ENCODE measurements at places on chromosomes 5 and 9. TPM values are rescaled to one million over a fixed set of nuclear protein-coding genes. Genes with fewer than 3 reads are reported as not detected.

GRCh38 chr5:99122976-99123375, 194.2 kb upstream of the CHD1 start:
- no peaks in the 10 kb centered on the region for H3K27me3 ChIP-seq
- no peaks in the 10 kb centered on the region for H3K36me3 ChIP-seq
- H3K4me1 ChIP-seq: no peaks in the 10 kb centered on the region
- no peak overlapping the region for H3K27ac ChIP-seq
- no peak for DNase-seq
- no peak overlapping the region for H3K4me3 ChIP-seq

The AK1 gene
- polyA plus RNA-seq: 1.0 TPM

GRCh38 chr5:944992-945685, 52.5 kb downstream of the TRIP13 start:
- H3K27ac ChIP-seq: no peak overlapping the region
- DNase-seq: no peak
- H3K4me1 ChIP-seq: no peaks in the 10 kb centered on the region
- H3K36me3 ChIP-seq: no peaks in the 10 kb centered on the region
- H3K27me3 ChIP-seq: peaks cover 7% of the 10 kb centered on the region

- no peak overlapping the region for H3K4me3 ChIP-seq
- DNase-seq: no peak
- no peaks in the 10 kb centered on the region for H3K36me3 ChIP-seq
- H3K27me3 ChIP-seq: peaks cover 2% of the 10 kb centered on the region
- H3K4me1 ChIP-seq: no peaks in the 10 kb centered on the region
- H3K27ac ChIP-seq: no peak overlapping the region
These were observed 216.1 kb downstream of the TRIM36 start for GRCh38 chr5:114953565-114953964.

DNA sequence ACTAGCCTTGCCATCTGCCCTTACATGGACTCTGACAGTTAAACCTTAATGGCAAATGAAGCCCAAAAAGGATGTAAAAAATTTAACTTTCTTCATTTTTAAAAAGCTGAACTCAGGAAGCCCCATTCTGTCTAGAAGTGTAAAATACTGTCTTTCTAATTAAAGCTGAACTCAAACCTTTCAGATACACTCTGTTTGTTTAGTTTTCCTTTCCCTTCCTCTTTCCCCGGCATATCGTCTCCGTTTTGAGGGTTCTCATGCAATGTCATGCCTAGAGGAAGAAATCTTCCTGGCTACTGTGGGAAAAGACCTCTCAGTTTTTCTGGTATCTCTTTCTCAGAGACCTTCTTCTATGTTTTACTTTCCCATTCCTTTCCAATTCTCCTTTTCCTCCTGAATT, 841.5 kb downstream of the DTWD2 start:
- DNase-seq: no peak
- no peaks in the 10 kb centered on the region for H3K36me3 ChIP-seq
- no peak overlapping the region for H3K27ac ChIP-seq
- no peak overlapping the region for H3K4me3 ChIP-seq
- no peaks in the 10 kb centered on the region for H3K27me3 ChIP-seq

GRCh38 chr9:106797299-106797698, 65.7 kb upstream of the ZNF462 start:
- H3K27me3 ChIP-seq: peaks cover 2% of the 10 kb centered on the region
- H3K4me3 ChIP-seq: no peak overlapping the region
- no peaks in the 10 kb centered on the region for H3K36me3 ChIP-seq

- no peaks in the 10 kb centered on the region for H3K36me3 ChIP-seq
- peaks cover 5% of the 10 kb centered on the region for H3K27me3 ChIP-seq
- DNase-seq: no peak
- H3K4me3 ChIP-seq: no peak overlapping the region
These were observed 49.1 kb upstream of the SUB1 start for GRCh38 chr5:32536246-32536645.

DNA sequence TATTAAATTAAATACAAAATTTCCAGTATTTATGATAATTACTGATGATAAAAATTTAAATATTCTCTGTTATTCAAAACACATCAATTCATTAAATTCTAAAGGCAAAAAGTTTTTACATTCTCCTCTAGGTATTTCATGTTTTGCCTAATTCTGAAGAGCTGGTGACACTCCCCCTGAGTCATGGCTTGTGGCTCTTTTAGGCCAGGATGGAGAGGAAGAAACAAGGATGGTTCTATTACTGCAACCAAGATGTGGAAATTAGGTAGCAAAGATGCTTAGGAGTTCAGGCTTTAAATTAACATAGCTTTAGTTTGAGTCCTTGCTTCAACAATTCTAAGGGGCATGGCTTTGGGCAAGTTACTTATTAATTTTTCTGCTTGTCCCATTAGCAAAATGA, 1295.8 kb downstream of the EFNA5 start:
- no peaks in the 10 kb centered on the region for H3K36me3 ChIP-seq
- DNase-seq: no peak
- H3K27me3 ChIP-seq: no peaks in the 10 kb centered on the region
- H3K4me1 ChIP-seq: no peaks in the 10 kb centered on the region
- H3K27ac ChIP-seq: no peak overlapping the region
- no peak overlapping the region for H3K4me3 ChIP-seq

The PTGES gene
- not detected for polyA plus RNA-seq

GRCh38 chr9:136046554-136046920, 48.6 kb downstream of the NACC2 start:
- no peak overlapping the region for H3K4me3 ChIP-seq
- H3K4me1 ChIP-seq: no peaks in the 10 kb centered on the region
- H3K36me3 ChIP-seq: no peaks in the 10 kb centered on the region
- no peaks in the 10 kb centered on the region for H3K27me3 ChIP-seq

DNA sequence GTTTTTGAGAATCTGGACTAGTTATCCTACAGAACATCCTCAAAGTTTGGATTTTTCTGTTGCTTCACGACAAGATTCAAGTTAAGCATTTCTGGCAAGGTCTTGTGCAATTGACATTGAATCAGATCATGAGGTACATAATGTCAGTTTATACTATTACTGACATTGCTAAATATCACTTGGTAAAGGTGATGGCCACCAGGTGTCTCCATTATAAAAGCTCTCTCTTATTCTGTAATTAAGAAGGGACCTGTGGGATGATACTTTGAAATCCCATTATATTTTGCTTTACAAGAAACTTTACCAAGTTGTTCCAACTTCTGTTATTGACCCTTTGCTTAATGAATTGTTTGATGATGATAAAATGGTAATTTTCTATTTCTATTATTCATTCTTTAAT, 131.0 kb upstream of the ASTN2 start:
- no peak overlapping the region for H3K27ac ChIP-seq
- H3K27me3 ChIP-seq: no peaks in the 10 kb centered on the region
- DNase-seq: no peak
- peaks cover 7% of the 10 kb centered on the region for H3K4me1 ChIP-seq
- no peak overlapping the region for H3K4me3 ChIP-seq

GRCh38 chr5:63131626-63132285, 553.1 kb downstream of the LRRC70 start:
- no peaks in the 10 kb centered on the region for H3K36me3 ChIP-seq
- no peak overlapping the region for H3K27ac ChIP-seq
- no peaks in the 10 kb centered on the region for H3K4me1 ChIP-seq
- no peaks in the 10 kb centered on the region for H3K27me3 ChIP-seq

DNA sequence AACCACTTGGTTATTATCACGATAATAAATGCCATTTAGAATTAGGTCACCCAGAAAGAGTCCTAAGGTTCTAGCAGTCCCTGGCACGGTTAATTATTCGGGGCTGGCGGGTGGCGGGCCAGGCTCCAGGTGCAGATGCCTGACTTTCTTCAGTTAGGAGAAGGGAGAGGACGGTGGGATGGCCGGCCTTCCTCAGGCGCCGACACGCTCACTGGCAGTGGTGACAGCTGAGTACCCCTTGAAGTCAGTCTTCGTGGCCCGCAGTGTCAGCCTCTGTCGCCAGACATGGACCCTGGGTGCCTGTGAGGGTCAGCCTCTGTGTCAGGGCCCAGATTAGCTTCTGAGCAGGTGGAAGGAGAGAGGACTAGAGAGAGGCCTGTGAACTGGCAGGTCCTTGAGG, 21.1 kb upstream of the EXOC3 start:
- no peaks in the 10 kb centered on the region for H3K36me3 ChIP-seq
- peaks cover 8% of the 10 kb centered on the region for H3K4me1 ChIP-seq
- DNase-seq: no peak

- H3K4me1 ChIP-seq: no peaks in the 10 kb centered on the region
- no peak overlapping the region for H3K4me3 ChIP-seq
- no peak for DNase-seq
- H3K27me3 ChIP-seq: no peaks in the 10 kb centered on the region
- H3K36me3 ChIP-seq: no peaks in the 10 kb centered on the region
These were observed 2011.0 kb upstream of the NUDT12 start for GRCh38 chr5:105573575-105573974.

- peak within 1 kb of the TSS; percentile 96 for H3K27ac ChIP-seq
- H3K4me3 ChIP-seq: peak within 1 kb of the TSS; percentile 95
- H3K36me3 ChIP-seq: no peaks in the 10 kb centered on the region
- H3K27me3 ChIP-seq: peaks cover 12% of the 10 kb centered on the region
- H3K4me1 ChIP-seq: peaks cover 44% of the 10 kb centered on the region
These were observed at the start of gene RNF145 for GRCh38 chr5:159209438-159210209. TSS of gene RNF145 (minus strand) at chr5:159209553. CDS start at chr5:159203617, 5,936 bp downstream.

The REEP2 gene
- 0.11 TPM for polyA plus RNA-seq

The SPINK7 gene
- not detected for polyA plus RNA-seq

The RANBP17 gene
- polyA plus RNA-seq: 0.91 TPM

DNA sequence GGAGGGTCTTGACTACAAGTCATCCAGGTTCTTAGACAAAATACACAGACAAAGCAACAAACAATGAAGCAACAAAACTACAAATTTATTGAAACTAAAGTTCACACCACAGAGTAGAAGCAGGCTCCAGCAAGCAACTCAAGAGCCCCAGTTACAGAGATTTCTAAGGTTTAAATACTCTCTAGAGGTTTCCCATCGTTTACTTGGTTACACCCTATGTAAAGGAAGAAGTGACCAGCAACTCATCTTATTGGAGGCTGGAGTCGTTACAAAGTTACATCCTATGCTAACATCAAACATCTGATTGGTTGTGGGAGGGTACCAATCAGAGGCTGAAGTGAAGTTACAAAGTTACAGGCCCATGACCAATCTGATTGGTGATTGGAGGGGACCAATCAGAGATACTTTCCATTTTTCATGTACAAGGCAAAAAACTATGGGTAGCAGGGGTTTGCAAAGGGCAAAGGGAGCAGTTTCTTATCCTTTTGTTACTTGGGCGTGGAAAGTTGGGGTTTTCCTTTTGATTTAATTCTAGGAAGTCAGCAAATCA, 2292.6 kb upstream of the C9orf72 start:
- no peak overlapping the region for H3K4me3 ChIP-seq
- H3K4me1 ChIP-seq: no peaks in the 10 kb centered on the region
- peak; percentile 12 for DNase-seq
- H3K27me3 ChIP-seq: no peaks in the 10 kb centered on the region

GRCh38 chr9:90578126-90578815, 64.4 kb downstream of the DIRAS2 start:
- no peaks in the 10 kb centered on the region for H3K27me3 ChIP-seq
- no peak for DNase-seq
- no peaks in the 10 kb centered on the region for H3K36me3 ChIP-seq
- H3K4me1 ChIP-seq: no peaks in the 10 kb centered on the region
- H3K4me3 ChIP-seq: no peak overlapping the region
- no peak overlapping the region for H3K27ac ChIP-seq

The MRPL36 gene
- polyA plus RNA-seq: 142 TPM

DNA sequence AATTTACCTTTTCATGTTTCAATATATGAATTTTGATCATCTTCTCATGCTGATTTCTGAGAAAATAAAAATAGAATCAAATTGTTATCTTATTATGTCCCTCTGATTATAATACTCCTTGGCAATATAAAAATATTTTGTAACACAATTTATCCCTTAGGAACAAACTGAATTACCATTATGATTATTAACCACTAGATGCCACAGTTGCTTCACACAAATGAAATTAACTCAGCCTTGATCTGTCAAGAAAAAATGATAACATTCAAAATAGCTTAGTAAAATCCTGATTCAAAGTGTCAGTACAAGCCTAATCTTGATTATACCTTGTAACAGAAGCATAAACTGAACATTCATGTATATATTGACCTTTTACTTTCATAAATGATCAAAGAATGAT, 4.8 kb upstream of the CHSY3 start:
- H3K4me1 ChIP-seq: peaks cover 6% of the 10 kb centered on the region
- no peak overlapping the region for H3K4me3 ChIP-seq
- DNase-seq: no peak
- H3K27me3 ChIP-seq: peaks cover 5% of the 10 kb centered on the region
- H3K36me3 ChIP-seq: peaks cover 5% of the 10 kb centered on the region

- peaks cover 5% of the 10 kb centered on the region for H3K27me3 ChIP-seq
- H3K27ac ChIP-seq: peak overlapping the region; percentile 58
- H3K4me3 ChIP-seq: peak overlapping the region; percentile 53
- DNase-seq: peak; percentile 28
- H3K36me3 ChIP-seq: peaks cover 3% of the 10 kb centered on the region
These were observed 37.6 kb downstream of the SYK start for GRCh38 chr9:90839183-90839728.

All from immature natural killer cell (primary cell).